ENCODE measurements at places on chromosomes 12 and 14.

DNA sequence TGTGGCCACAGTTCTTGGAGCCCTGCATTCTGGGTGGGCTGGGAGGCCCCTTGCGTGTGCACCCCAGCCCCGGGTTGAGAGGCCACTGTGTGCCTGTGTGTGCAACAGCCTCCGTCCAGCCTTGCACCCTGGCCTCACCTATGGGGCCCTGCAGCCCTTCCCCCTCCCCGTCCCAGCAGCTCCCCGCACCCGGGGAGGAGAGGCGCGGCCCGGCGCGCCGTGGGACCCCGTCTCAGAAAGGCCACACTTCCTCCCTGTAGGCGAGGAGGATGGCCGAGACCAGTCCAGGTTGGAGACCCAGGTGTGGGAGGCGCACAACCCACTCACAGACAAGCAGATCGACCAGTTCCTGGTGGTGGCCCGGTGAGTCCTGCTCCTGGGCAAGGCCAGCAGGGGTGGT is 16.6 kb upstream of the CRIP2 start:
- no peak for DNase-seq

- no peak for DNase-seq
These were observed 149.9 kb upstream of the BTG1 start for GRCh38 chr12:92295523-92295922.

DNA sequence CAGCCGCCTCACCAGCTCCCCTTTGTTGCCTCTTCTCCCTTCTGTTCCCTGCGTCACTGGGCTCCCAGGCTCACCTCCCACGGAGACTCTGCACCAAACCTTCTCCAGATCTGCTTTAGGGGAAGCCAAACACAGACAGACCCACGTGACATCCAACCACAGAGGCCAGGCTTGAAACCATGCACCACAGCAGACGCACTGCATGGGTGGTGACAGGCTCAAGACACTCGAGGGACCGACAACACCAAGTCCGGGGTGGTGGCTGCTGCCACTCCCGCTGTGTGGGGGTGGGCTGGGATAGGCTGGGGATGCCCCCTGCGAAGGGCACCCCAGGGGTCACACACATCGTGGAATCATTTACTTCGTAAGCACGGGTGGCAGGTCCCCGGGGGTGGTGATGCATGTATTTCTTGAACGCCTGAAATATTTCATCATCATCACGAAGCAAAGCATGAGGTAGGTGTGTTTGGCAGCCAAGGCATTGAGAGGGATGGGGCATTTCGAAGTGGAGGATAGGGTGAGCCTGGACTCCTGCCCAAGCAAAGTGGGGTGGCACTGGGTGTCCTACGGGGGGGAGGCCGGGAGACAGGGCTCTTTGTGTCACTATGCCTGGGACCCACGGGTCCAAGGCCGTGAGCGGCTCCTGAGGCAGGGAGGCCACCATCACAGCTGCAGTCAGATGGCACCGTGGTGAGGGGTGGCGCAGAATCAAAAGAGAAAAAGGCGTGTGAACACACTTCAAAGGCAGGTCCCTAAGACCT is 66.8 kb upstream of the RFLNA start:
- no peak for DNase-seq

DNA sequence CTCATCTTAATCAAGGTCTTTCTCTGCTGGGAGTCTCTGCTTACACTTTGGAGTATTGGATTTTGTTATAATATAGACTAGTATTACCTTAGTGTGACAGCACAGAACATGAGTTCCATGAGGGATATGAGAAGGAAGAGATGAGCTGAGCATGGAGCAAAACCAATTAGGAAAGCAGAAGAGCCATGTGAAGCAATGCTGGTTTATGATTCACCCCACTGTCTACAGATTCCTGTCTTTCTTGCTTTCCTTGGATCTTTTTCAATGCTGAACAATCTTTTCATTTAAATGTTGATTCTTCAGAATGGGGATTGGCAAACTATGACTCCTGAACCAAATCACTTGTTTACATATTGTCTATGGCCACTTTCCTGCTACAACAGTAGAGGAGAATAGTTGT is 70.4 kb upstream of the KITLG start:
- DNase-seq: no peak

- no peak for DNase-seq
These were observed 17.4 kb upstream of the SALL2 start for GRCh38 chr14:21543521-21543960.

- DNase-seq: no peak
These were observed 298 bp downstream of the CTDSP2 start for GRCh38 chr12:57846285-57846576.

DNA sequence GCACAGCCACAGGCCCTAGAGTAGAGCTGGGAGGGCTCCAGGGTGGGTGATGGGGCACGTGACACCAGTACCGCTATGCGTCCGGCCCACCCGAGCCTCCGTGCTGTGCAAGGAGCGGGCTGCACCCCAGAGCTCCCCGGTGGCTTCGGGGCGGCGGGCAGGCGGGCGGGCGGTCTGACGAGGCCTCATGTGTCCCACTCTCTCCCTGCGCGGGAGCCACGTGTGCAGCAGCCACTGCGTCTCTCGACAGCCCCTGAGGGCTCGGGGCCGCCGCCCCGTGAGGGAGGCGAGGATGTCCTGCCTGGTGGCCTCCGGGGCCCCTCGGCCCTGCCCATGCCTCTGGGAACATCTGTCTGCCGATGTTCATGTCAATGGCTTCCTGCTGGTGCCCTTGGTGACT is 51.2 kb upstream of the FBRSL1 start:
- DNase-seq: no peak

DNA sequence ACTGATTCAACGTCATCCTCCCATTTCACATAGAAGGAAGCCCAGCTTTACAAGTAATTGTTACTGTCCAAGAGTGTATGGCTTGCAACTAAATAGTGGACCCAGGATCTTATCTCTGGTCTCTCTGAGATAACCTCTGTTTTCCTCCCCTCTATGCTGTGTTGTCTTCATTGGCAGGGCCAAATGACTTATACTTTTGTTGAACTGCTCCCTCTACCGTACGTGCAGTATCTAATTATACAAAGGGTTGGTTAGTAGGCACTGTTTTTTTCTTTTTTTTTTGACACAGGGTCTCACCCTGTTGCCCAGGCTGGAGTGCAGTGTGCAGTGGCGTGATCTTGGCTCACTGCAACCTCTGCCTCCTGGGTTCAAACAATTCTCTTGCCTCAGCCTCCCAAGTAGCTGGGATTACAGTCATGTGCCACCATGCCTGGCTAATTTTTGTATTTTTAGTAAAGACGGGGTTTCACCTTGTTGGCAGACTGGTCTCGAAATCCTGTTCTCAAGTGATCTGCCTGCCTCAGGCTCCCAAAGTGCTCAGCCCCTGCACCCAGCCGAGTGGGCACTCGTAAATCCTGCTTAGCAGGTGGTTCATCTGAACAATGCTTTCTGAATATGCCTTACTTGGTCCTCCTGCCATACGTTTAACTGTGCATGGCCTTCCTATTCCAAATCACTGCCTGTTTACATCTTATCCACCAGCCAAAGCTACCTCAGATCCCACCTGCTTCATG is 162.1 kb downstream of the ADCK1 start:
- DNase-seq: no peak
